ENCODE measurements at places on chromosomes 6 and 20.
A peak's percentile ranks its signal among the peaks of the same experiment; 100 is the strongest.

GRCh38 chr6:72650081-72650745 is 28.3 kb downstream of the KCNQ5 start:
- DNase-seq: no peak

DNA sequence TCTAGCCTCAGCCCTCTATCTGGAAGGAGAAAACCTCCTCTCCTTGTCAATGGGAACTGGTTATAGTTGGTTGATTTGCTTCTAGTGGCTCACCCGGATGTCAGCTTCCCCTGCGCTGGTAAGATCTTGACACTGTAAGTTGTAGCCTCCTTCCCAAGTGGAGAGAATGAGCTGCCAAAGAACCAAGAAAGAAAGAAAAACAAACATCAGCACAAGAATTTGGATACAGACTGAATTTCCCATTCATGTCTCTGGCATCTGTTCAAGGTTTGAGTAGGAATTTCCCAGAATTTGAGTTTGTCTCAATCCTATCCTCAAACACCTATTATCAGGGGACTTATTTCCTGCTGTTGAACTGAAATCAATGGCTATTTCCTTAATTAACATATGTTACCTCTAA is 44.1 kb downstream of the ELOVL2 start:
- no peak for DNase-seq

- DNase-seq: no peak
Observed at GRCh38 chr20:6700563-6701329, 66.7 kb upstream of the BMP2 start.

DNA sequence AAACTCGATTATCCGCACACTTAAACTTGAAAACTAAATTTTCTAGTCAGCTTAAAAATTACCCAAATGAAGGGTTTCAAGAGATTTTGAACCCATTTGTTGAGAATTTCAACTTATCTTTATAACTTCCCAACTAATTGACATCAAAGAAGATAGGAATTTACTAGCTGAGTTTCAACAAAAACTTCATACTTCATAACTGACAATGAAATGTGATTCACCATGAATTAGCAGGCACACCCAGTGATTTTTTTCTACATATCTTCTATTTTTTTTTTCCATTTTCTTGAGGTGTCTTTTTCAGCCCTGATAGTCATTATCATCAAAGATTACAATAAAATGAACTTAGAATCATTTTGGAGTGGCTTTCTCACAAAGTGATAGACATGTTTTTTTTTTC is 26.7 kb downstream of the TNFAIP3 start:
- no peak for DNase-seq

GRCh38 chr6:15960740-15961634 is 167.9 kb upstream of the MYLIP start:
- DNase-seq: no peak

GRCh38 chr6:113104951-113105350 is 752.2 kb upstream of the MARCKS start:
- no peak for DNase-seq

GRCh38 chr6:31004794-31005193 is 5.5 kb upstream of the MUC22 start:
- no peak for DNase-seq

DNA sequence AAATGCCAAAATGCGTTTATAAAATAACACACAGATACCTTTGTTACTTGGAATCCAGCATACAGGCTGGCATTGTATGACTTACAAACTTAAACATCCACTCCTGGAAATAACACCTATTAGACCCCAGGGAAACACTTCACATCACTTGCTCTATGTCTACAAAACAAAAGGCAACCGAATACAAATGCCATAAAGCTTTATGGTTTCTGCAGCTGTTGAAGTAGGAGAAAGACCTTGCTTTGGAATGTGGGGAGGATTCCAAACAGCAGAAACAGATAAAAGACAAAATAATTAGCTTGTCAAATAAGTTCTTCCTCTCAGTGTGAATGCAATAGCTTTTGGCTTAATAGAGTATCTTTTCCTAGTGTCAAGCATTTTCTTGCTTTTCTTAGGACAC is 9.8 kb upstream of the AMD1 start:
- no peak for DNase-seq

- DNase-seq: no peak
Observed at GRCh38 chr6:165746331-165746730, 83.3 kb upstream of the PDE10A start.

GRCh38 chr6:150994026-150994425 is 128.5 kb downstream of the MTHFD1L start:
- DNase-seq: no peak

DNA sequence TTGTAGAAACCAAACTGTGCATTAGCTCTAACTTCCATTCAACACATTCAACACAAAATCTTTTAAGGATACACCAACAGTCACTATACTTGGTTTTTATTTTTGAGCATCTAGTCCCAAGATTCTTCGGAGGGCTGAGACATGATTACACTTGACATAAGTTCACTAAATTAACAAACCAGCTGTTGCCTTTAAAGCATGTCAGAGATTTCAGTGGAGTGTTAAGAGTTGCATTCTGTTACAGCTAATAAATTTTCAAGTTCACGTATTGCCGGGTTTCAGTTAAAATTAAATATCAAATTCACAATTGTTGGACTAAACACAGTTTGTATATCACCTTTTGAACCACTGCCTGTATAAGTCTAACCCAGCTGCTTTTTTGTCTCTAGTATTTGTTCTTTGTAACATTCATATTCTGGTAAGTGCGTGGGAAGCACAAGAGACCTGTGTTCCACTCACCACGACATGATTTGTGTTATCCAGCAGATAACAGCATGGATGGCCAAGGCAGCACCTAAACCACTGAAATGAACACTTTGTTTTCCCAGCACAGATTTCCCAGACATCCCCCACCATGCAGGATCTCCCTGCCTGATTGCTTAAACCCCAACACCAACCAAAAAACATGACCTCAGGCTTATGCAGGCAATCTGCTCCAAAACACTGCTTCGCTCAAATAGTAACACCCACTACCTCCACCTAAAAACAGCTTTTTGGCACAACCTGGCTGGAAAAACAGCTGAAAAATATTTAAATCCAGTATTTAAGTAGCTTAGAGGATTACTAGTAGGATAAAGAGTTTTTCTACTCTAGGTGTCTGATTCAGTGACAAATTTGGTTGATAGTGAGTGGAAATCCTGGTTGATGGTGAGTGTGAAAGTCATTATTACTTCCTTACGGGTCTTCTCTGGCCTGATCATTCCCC is 286.5 kb upstream of the NT5E start:
- DNase-seq: no peak

DNA sequence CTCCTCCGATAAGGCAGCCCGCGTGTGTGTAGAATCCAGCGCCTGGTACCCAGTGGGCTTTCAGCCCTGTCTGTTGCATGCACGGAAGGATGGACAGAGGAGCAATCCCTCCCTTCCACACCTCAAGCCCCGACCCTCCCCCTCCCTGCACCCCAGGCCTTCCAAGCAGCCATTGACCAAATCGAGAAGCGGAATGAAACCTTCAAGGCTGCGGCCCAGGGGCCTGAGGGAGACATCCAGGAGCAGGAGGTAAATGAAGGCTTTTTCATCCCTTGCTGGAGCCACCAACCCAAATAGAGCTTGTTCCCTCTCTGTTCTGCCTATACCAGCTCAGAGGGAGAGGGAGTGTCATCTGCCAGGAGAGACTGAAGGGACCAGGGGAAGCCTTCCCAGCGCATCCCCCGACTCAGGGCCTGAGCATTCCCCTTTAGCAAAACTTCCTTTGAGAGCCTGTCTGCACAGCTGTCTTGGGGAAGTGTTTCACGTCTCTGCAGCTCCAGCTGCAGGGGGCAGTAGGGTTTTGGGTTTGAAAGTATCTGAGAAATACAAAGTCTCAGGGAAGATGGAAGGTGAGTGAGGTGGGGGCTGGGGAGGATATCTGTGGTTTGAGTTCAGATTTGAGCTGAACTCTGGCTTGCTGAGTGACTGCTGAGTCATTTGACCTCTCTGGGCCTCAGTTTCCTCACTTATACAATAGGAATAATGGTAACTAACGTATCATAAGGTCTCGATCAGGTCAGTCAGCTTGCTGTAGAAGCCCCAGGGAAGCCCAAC is 16.1 kb downstream of the FGD2 start:
- DNase-seq: no peak

DNA sequence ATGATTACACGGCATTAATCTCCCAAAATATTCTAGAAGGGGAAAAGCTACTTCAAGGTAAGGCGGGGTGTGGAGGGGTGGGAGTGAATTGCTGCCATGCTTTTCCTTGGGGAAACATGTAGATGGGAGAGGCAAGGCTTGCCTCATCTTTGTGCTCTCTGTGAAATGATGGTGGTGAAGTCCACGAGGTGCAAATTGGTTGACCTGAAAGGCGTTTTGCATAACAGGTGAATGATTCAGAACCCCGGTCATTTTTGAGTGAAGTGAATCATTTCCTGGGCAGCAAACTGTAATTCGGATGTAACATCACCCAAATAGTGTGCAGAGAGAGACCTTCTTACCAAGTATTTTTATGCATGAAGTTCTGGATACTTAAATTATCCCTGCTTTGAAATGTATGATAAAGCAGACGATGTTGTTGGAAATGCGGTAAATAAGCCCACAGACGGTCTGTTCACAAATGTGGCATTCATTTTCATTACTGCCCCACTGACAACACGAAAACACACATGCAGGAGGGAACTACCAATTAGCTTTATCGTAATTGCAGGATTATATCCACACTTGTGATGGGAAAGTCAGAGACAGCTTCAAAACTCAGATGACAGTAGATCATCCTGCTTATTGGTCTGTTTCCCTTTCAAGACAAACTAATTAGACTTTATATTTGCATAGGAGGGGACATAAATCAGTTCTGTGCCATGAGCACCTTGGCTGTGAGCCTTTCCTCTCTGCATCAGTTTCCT is 3.0 kb downstream of the CDH4 start:
- DNase-seq: no peak

GRCh38 chr6:12882761-12883290 is 166.3 kb downstream of the PHACTR1 start:
- DNase-seq: no peak

GRCh38 chr6:7144872-7145584 is 37.3 kb downstream of the RREB1 start:
- no peak for DNase-seq

- no peak for DNase-seq
Observed at GRCh38 chr6:108134213-108134970, 31.4 kb upstream of the NR2E1 start.

DNA sequence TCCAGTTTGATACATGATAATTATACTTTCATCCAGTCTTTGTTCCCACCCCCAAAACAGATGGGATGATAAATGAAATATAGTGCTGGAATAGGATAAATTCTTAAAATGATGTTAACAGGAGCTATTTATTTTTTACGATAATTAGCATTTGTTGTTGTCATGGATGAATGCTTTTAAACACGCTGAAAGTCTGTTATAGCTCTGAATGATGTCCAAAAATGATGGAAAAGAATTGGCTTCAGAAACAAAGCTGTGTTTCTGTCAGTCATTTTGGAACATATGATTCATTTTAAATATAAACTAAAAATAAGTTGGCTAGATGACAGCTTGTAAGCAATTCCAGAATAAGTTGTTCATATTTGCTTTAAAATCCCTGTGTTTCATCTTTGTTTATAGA is 237.4 kb downstream of the GRIK2 start:
- DNase-seq: no peak

- DNase-seq: no peak
Observed at GRCh38 chr6:106906232-106906631, 68.3 kb downstream of the CD24 start.

- no peak for DNase-seq
Observed at GRCh38 chr20:45404438-45404837, 3.7 kb upstream of the DBNDD2 start.

DNA sequence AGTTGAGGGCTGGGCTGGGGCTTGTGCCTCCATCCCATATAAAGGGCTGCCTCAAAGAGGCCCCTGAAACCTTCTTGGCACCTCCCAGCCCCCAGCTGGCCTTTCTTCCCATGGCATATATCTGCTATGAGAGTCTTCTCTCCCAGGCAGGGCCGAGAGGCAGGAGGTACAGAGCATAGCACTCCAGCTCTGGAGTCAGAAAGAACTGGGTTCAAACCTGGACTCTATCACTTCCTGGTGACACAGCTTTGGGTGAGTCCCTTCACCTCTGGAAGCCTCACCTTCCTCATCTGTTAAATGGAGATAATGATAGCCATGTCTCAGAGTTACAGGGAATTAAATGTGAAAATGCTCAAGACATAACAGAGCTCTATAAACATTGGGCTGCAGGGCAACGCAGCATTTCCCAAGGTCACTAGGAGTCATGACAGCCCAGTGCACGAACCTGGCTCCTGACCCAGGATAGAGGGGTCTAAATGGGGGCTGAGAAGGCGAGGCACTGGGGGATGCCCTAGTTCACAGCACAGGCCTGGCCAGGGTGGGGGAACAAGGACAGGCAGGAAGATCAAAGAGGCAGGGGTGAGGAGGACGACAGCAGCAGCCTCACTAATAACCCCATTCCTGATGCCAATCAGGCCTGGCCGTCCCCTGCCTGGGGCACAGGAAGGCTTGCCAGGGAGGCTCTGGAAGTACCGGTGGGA is 1.9 kb downstream of the FAM83C start:
- no peak for DNase-seq

GRCh38 chr20:53872561-53873229 is 197.7 kb downstream of the BCAS1 start:
- DNase-seq: peak; percentile 33

GRCh38 chr20:62671765-62672164 is 29.5 kb downstream of the SLCO4A1 start:
- no peak for DNase-seq

DNA sequence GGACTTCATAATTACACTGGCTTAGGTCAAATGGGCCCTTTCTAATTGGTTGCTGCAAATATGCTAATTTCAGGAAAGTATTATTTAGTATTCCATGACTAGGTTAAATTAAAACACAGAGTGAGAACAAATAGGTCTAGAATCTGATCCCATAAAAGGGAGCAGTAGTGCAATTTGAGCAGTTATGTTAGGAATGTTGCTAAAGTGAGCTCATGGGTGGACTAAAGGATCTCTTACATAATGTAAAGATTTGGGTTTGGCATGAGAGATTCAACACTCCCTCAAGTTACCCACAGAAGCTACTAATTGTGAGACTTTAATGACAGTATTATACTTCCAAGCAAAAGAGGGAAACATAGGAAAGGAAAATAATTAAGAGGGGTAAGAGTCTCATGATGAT is 109.1 kb downstream of the C6orf58 start:
- no peak for DNase-seq

DNA sequence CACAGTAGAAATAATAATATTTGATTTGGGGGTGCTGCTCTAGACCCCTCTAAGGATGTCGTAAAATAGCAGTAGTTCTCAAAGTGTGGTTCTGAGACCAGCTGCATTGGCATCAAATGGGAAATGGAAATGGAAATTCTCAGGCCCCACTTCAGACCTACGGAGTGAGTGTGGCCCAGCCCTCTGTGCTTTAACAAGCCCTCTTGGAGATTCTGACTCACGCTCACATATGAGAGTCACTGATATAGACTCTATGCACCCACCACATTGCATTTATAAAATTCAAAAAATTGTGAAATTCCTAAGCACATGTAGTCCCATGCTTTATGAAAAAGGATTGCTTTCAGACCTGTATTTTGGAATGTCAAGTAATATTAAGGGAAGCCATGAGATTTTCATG is 14.2 kb upstream of the PPP1R16B start:
- DNase-seq: no peak

All from stimulated activated naive B cell treated with anti-CD40 and anti-IgM and Interleukin-4, amounts not matched to agents 10 μg/mL and 1 μg/mL and 100 μg/mL, for 72 hours (primary cell).